ENCODE measurements at places on chromosomes 3 and 15. TPM values are rescaled to one million over a fixed set of nuclear protein-coding genes. Genes with fewer than 3 reads are reported as not detected.

WDR93 gene
- total RNA-seq, result under 0.01 TPM

HRH1 gene
- 9.7 TPM for total RNA-seq

ROPN1 gene
- total RNA-seq, result not detected

PLS1 gene
- 0.96 TPM for total RNA-seq

CATSPER2 gene
- 0.65 TPM for total RNA-seq

NKTR gene
- 34.3 TPM for total RNA-seq

ADGRG7 gene
- total RNA-seq, result not detected

Data from epithelial cell of alveolus of lung (primary cell).